ENCODE measurements at places on chromosomes 5 and 9.

DNA sequence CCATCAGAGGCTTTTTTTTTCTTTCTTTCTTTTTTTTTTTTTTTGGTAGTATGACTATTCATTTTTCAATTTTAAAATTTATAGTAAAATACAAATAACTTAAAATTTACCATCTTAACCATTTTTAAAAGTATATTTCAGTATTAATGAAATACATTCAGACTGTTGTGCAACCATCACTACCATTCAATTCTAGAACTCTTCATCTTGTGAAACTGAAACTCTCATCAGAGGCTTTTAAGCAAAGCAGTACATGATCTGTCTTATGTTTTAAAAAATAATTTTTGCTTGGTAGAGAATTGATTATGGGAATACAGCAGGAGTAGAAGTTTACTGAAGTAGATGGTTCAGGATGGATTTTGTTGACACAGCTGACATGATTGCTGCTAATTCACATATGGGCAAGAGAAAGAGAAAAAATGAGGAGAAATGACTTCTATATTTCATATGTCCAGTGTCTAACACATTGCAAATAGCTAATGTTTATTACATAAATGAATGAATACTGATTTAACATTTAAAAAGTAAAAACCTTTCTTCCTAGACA, 13.4 kb downstream of the ELOVL7 start:
- no peak for DNase-seq

DNA sequence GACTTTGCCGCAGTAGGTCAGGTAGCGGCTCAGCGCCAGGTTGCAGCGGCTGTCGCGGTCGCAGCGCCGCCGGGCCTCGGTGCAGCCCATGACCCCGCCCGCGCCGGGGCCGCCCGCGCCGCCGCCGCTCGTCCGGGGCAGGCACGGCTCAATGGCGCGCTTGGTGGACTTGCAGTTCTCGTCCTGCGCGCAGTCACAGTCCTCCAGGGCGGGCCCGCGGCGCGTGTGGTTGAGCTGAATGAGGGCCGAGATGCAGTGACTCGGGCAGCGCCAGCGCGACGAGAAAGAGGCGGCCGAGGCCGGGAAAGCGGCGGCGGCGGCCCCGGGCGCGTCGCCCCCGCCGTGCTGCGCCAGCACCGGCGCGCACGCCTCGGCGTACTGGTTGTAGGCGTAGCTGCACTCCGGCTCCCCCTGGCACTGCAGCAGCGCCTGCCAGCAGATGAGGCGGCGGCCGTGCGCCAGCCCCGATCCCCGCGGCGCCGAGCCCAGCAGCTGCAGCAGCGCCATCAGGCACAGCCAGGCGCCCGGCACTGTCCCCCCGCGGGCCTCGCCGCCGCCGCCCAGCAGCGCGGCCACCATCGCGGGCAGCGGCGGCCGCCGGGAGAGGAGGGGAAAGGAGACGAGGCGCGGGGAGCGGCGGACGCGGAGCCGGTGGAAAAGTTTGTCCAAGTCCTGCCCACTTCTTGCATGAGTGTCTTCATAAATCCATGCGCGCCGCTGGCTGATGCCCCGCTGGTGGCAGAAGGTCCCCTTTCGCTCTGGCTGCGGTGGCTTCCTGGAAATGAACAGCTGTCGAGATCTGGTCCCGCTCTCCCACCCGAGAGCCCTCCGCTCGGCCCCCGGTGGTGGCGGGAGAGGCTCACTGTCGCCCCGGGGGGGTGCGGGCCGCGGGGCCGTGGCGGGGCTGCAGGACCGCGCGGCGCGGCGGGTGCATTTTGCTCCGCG, 833 bp downstream of the GAS1 start:
- DNase-seq: peak; percentile 75

DNA sequence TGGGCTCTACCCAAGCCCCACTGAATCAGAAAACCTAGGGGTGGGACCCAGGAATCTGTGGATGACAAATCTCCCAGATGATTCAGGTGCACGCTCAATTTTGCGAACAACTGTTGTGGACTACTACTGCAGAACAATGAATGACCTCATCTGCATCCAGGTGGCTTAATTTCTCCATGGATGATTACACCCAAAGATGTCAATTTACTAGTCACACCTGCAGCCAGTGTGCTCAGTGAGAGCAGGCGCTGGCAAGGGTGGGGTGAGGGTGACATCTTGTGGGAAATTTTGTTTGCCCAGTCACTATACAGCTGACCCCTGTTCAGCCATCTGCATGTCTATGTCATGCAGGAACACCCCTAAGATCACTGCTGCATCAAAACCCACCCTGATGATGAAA, 118.2 kb downstream of the ENTREP1 start:
- no peak for DNase-seq

- DNase-seq: no peak
Observed at GRCh38 chr9:90086101-90086511, 481.3 kb downstream of the GADD45G start.

GRCh38 chr9:12859704-12860251, 85.0 kb downstream of the LURAP1L start:
- peak; percentile 54 for DNase-seq

- DNase-seq: peak; percentile 88
Observed at GRCh38 chr5:109053995-109054417, 306.3 kb downstream of the FER start.

- no peak for DNase-seq
Observed at GRCh38 chr5:175663186-175664184, 5.6 kb downstream of the HRH2 start.

- DNase-seq: no peak
Observed at GRCh38 chr5:163458778-163459385, 1.0 kb downstream of the NUDCD2 start.

- DNase-seq: peak; percentile 51
Observed at GRCh38 chr5:15993334-15993733, 186.3 kb downstream of the MARCHF11 start.

DNA sequence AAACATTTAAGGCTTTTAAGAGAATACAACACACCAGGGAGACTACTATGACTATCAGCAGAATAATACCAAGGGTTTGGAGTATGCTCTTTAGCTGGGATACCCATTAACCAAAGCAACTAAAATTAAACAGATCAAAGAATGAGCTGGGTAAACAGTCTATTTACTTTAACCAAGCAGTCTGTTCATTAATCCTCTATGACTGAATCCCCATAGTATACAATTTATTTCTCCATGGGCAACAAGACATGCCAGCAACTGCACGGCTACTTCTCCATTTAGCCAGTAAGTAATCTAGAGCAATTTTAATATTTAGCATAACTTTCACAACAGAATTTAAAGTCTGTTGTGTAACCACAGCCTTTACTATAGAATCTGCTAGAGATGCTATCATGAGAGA, 77.6 kb downstream of the CDO1 start:
- DNase-seq: no peak

DNA sequence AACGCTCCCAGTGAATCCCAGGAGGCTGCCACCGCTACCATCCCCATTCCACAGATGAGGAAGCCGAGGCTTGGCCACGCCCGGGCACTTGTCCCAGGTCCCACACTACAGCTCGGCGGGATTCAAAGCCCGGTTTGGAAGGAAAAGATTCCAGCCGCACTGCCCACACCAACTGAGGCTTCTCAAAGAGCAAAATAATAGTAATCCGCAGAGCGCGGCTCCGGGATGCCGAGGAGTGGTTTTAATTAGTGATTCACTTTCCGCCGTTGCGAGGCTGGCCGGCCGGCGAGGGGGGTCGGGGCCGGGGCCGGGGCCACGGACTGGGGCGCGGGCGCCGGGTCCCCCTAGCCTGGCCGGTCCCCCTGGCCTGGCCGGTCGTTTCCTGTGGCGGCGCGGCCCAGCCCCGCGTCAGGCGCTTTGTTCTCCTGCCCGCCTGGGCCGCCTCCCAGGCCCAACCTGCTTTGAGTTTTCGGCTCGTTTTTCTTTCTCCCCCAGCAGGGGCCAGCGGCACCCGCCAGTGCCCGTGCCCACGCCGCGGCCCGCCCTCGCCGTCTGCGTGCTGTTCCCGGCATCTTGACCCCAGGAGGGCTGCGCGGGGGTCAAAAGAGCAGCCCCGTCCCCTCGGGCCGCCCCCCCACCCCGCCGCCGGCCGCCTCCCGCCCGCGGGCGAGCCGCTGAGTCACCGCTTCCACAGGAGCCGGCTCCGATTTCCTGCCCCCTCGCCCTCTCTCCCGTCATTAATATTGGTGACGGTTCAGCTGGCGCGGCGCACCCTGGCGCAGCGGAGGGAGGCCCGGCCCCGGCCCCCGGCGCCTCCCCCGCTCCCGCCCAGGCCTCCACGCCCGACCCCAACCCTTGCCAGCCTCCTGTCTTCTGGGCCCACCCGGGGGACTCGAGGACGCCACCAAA, 31.2 kb downstream of the FGF18 start:
- peak; percentile 85 for DNase-seq

GRCh38 chr5:108762660-108763059, 15.0 kb downstream of the FER start:
- no peak for DNase-seq

GRCh38 chr5:73942783-73943182, 316.8 kb downstream of the ARHGEF28 start:
- DNase-seq: no peak

GRCh38 chr5:135878156-135878620, 17.5 kb downstream of the IL9 start:
- DNase-seq: peak; percentile 2

- no peak for DNase-seq
Observed at GRCh38 chr5:179233909-179234562, 111.2 kb downstream of the ADAMTS2 start.

DNA sequence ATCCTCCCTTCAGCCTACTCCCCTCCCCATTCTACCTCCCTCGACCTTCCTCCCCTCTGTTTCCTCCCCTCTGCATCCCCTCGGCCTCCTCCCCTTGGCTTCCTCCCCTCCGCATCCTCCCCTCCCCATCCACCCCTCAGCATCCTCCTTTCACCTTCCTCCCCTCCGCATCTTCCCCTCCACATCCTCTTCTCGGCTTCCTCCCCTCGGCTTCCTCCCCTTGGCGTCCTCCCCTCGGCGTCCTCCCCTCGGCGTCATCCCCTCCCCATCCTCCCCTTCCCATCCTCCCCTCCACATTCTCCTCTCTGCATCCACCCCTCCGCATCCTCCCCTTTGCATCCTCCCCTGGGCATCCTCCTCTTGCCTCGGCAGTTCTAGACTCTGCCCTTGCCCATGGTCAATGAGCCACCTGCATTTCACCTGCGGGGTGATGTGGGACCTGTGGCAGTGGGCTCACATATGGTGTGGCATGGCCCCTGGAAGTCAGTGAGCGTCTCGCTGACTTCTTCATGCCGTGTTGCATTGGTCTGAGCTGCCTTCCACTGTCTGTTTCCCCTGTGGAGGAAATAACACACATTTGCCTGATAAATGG, 113.0 kb downstream of the WNK2 start:
- no peak for DNase-seq

DNA sequence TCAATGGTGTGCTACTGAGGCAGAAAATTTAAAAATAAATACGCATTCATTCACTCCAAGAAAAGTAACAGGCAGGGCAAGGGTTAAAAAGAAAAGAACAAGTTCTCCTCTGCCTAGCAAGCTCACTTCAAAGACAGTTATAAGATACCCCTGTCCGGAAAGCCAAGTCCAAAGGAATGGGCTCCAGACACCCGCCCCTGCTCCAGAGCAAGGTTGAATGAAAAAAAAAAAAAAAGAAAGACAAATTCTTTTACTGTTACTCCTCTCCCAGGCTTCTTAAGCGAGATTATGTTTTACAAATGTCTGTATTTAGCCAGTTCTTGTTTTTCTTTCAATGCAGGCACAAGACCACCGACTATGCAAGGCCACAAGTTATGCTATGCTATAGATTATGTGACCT, 9.1 kb upstream of the ANXA2R start:
- DNase-seq: peak; percentile 48

GRCh38 chr5:93850311-93850710, 108.9 kb upstream of the POU5F2 start:
- DNase-seq: no peak

- DNase-seq: no peak
Observed at GRCh38 chr5:10480237-10480985, 38.7 kb downstream of the ROPN1L start.

GRCh38 chr9:79224672-79225433, 346.9 kb upstream of the TLE4 start:
- DNase-seq: peak; percentile 94

Data from EH (cell line).